ENCODE measurements at places on chromosomes 3 and 15. TPM values are rescaled to one million over a fixed set of nuclear protein-coding genes. Genes with fewer than 3 reads are reported as not detected.

GRCh38 chr3:73926360-73927202, 301.8 kb upstream of the PDZRN3 start:
- no peak for DNase-seq

- DNase-seq: no peak
Measured at GRCh38 chr3:71075494-71075893, 508.0 kb downstream of the FOXP1 start.

GRCh38 chr3:125140818-125141595, 71.5 kb downstream of the SLC12A8 start:
- no peak for DNase-seq

GRCh38 chr15:60179786-60180391, 175.8 kb downstream of the FOXB1 start:
- no peak for DNase-seq

ACTC1 gene
- 4.7 TPM for total RNA-seq

- no peak for DNase-seq
Measured at GRCh38 chr3:139473155-139473771, 3.1 kb downstream of the RBP2 start.

IGF2BP2 gene
- 7.9 TPM for total RNA-seq

Measured in esophagus muscularis mucosa (tissue), 4 donors.